Hippocampal formation (tissue), 2 donors: ENCODE measurements at places on chromosomes 3 and 15.

- no peak for DNase-seq
Observed at GRCh38 chr3:158091531-158091930, 14.7 kb downstream of the SHOX2 start.

DNA sequence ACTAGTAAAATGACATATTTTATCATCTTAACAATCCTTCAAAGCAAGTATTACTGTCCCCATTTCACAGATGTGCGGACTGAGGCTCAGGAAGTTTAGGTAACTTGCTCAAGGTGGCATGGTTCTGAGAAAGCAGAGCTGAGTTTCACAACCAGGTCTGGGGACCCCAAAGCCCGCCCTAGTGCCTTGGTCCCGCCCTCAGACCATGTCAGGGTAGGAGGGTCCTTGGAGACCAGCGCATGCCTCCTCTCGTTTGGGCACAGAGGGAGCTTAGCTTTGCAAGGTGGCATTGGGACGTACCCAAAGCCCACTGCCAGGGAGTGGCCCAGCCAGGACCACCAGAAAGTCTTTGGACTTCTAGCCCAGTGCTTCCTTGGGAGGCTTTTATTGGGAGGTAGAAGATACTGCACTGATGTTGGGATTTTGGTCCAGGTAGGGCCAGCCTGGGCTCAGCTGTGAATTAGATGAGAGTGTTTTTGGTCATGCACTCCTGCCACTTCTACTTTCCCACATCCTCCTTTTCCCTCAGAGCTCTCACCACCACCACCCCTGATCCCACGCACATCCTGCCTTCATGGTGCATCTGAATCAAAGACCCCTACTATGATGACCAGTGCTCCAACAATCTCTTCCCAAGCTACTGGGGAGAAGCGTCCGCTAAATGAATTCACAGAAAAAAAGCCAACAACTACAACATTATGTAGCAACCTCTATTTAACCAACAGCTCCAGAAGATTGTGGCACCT lies 307.9 kb downstream of the TLE3 start:
- DNase-seq = no peak

DNA sequence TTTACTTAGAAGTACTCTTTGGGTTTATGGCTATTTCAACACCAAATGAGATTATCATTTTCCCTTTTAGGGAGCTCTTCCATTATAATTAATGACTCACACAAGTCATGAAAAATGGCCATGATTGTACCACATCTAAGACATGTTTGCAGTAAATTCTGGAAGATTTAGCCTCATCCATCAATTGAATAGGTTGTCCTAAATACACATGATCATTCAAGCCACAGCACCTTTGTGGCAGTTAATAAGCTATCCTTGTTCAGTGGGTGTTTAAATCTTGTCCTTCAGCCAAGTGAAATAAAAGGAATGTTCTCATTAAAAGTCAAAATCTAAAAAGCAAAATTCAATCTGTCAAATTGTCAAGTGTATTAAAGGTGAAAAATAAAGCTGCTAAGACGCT lies 237.5 kb downstream of the ZPLD1 start:
- DNase-seq = no peak

- DNase-seq = no peak
Observed at GRCh38 chr15:59657635-59658125, 365 bp upstream of the GTF2A2 start.

- DNase-seq = no peak
Observed at GRCh38 chr3:134326760-134327593, 47.3 kb downstream of the AMOTL2 start.

DNA sequence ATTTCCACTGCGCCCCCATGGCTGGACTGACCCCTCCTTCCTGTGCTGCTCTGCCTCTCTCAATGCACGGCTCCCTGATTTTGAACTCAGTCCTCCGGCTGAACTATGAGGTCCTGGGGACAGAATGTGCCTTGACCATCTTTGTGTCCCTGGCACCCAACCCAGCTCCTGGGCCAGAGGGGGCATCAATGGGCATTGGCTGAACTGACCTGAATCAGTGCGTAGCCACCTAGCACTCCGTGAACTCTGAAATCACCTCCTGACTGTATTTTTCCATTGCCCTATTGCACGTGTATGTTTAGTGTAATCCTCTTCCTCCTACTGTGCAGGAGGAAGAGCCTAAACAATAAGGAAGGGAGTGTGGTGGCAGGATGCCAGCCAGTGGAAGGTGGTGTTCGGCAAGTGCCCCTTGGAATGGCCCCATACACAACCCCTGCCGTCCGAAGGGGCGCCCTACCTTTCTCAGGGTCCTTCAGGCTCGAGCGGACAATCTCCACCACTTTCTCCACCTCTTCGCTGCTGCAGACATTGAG lies 33.5 kb downstream of the BDH1 start:
- no peak for DNase-seq

DNA sequence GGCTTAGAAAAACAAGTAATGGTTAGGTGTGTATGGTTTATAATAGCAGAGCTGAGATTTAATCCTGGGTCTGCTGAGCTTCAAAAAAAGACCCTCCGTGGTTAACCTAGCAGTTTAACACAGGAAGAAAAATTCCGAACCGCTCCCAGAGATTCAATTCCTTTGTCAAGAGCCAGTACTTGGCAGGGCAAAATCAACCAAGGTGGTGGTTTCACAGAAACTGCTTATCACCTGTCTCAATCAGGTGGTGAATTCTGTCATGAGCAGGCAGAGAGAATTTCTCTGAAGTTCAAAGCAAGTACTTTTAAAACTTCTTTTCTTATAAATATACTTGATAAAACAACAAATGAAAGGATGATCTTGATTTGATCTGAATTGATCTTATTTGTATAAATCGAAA lies 17.2 kb downstream of the SYNPR start:
- DNase-seq = no peak

DNA sequence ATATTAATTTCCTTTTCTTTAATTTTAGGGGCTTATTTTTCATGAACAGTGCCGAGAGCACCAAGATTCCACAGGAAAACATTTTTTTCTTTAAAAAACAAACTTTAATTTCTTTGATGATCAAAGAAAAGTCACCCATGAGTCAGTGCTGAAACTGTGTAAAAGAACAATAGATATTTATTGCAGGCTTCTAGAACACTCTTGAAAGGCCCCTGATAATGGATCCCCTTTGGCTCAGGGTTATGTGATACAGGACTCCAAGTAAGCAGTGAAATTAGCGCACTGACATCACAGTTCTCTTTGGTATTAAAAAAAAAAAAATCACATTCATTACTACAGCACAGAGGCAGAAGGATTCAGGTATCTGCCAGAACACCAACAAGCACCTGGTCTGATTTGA lies 66.1 kb upstream of the MYZAP start:
- no peak for DNase-seq
